Endothelial cell (in vitro differentiated cells): ENCODE measurements at places on chromosomes 11 and 22. TPM values are rescaled to one million over a fixed set of nuclear protein-coding genes. Genes with fewer than 3 reads are reported as not detected.

UBQLN3 gene
- 1.1 TPM for total RNA-seq

DNA sequence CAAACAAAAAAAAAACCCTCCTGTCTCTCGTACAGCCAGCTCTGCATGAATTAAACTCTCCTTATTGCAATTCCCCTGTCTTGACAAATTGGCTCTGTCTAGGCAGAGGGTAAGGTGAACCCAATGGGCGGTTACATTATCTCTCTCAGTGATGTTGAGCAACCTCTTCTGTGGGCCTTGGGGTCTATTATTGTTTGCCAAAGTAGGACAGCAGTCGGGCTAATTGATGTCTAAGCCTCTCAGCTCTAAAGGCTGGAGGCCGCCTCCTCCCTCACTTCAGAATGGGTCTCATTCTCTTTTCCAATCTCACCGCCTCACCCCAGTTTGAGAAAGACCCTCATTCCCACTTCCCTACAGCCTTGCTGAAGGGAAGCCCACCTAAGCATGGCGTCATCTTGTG lies 1.3 kb upstream of the SLC25A45 start:
- no peak for DNase-seq

DNA sequence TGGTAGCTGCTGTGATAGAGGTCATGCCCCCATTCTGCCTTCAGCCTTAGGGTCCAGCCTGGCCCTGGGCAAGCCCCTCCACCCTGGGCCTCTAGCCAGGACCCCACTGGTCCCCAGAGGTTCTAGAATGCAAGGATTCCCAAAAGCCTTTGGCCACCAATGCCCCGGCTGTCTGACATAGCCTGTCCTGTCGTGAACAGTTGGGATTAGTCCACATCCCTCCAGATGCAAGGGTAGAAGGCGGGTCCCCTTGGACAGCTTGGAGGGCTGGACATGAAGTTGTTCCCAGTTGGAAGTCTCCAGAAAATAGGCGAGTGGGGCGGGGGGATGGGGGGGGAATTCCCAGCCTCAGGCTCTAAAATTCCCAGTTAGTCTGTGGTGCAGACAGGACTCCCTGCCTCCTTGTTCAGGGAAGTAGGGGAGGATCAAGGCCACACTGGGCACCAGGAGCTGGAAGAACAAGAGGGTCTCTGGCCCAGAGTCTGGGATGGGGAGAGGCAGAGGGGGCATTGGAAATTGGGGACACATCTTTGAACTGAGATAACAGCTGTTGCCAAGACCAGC lies 5.2 kb upstream of the ADORA2A start:
- DNase-seq = no peak

DNA sequence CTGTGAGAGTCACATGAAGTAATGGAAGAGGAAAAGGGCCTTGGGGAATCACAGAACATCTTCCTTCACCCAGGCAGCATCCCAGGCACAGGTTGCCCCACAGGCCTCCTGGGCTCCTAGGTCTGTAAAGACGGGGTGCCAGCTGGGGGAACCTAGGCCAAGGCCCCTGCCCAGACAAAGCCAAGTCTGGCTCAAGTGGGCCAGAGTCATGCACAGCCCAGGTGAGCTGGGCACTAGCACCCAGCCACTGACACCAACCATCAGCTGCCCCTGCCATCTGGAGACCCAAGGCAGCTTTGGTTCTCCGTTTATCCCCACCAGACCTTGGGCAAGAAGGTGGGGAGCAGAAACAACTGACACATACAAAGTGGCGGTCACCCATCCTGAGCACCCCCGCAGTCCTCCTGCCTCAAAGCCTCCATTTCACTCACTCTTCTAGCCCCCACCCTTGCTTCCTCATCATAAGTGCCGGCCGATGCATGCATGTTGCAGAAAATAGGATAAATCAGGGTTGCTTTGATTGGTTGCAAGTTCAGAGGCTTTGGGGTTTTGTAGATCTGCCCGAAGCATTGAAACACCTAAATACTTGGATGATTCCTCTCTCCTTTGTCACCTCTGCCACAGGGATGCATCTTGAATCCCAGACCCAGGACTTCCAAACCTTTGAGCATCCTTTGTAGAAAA lies 26.5 kb upstream of the TMPRSS4 start:
- DNase-seq = no peak
